ENCODE measurements at places on chromosomes 1 and 21.

DNA sequence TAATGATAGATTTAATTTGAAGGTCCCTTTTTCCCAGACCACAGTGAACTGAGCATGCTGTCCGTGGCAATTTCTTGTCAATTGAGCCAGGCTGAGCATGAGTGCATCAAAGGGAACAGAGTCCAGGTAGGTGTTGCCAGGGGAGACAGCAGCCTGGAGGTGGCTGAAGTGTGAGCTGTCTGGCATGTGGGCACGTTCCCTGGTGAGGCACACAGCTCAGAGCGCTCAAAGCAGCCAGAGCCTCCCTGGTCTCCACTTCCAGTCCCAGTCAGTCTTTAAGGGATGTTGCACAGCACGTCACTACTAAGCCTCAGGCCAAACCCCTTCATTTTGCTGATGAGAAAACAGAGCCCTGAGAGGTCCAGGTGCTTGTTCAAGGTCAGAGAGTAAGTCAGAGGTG, 251.4 kb downstream of the MATN1 start:
- DNase-seq: no peak

- DNase-seq: no peak
Observed at GRCh38 chr21:26377111-26377694, 195.9 kb downstream of the CYYR1 start.

DNA sequence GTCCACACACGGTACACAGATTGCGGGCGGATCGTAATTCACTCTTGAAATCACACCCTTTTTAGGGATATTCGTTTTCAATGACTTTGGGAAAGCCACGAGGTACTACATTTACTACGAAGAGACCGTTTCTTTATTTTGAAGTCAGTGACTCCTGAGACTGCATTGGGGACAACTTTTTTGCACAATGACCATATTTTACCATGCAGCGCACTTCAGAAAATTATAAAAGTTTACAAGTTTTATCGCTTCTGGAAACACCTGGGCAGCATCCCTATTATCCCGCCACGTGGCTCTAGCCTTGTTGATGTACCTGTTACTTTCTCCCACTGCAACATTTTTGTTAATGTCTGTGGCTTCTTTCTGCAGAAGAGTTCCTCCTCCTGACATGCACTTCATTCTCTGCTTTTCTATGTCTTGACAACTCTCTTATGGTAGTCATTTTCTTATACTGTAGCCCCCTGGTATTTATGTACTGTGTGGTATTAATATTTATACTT, 1.3 kb upstream of the AKT3 start:
- no peak for DNase-seq

DNA sequence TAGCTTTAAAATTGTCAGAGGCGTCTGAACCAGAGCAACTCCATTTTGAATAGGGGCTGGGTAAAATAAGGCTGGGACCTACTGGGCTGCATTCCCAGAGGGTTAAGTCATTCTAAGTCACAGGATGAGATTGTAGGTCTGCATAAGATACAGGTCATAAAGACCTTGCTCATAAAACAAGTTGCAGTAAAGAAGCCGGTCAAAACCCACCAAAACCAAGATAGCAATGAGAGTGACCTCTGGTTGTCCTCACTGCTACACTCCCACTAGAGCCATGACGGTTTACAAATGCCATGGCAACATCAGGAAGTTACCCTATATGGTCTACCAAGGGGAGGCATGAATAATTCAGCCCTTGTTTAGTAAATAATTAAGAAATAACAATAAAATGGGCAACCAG, 143.6 kb downstream of the GABPA start:
- DNase-seq: no peak

DNA sequence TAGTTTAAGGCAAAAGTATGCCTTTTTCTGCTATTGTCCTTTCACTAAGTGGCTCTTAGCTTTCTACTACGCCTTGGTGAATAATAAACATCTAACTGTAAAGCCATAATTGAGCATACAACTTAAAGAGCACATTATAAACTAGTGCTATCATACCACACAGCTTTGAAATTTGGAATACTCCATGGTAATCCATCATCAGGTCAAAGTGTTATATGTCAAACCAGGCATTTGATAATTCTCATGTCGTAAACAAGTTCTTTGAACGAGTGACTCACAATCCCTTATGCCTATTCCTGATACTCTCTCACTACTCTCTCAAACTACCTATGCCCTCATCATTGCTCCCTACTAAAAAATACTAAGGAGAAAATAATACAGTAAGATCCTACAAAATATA, 60.3 kb upstream of the FMN2 start:
- DNase-seq: peak; percentile 46

- no peak for DNase-seq
Observed at GRCh38 chr1:17728123-17728712, 26.9 kb upstream of the ACTL8 start.

GRCh38 chr1:89603651-89604413, 29.1 kb upstream of the LRRC8C start:
- peak; percentile 14 for DNase-seq

- DNase-seq: no peak
Observed at GRCh38 chr1:100382657-100383056, 30.4 kb downstream of the CDC14A start.

- DNase-seq: no peak
Observed at GRCh38 chr1:35881850-35882273, 1.1 kb upstream of the AGO1 start.

DNA sequence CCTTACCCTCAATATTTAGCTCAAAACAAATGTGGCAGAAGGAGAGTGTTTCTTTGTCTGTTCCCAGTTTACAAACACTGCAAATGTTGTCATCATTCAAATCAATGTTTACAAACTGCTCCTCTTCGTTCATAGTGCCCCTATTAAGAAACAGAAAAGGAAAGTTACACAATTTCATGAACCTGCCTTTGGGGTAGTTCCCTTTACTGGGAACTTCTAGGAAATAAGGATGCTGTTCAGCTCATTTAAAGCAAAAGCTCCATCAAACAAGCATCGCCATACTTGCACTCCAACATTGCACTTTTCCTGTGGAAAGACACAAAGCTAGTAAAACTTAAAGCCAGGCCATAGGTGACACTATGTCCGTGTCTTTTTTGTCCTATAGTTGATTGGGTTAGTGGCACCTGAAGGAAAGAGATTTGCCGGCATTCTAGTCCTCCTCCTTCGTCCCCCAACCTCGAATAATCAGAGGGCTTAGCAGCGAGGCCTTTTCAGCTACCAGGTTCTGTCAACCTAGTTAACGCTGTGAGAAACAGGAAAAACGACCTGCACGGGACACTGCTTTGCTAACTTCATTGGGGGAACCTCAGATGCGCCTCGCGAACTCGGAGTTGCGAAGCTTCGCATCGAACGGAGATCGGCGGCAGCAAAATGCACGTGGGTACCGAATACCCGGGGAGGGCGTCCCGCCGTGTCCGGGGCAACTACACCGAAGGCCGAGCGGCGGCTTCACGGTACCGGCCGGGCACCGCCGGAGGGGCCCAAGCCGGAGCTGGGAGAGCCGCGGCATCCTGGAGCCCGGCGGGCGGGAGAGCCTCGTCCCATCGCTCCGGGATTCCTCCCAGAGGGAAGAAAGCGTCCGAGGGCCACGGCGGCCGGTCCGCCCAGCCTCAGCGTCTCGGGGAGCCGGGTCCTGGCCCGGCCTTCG, 706 bp downstream of the C21orf91 start:
- DNase-seq: no peak

DNA sequence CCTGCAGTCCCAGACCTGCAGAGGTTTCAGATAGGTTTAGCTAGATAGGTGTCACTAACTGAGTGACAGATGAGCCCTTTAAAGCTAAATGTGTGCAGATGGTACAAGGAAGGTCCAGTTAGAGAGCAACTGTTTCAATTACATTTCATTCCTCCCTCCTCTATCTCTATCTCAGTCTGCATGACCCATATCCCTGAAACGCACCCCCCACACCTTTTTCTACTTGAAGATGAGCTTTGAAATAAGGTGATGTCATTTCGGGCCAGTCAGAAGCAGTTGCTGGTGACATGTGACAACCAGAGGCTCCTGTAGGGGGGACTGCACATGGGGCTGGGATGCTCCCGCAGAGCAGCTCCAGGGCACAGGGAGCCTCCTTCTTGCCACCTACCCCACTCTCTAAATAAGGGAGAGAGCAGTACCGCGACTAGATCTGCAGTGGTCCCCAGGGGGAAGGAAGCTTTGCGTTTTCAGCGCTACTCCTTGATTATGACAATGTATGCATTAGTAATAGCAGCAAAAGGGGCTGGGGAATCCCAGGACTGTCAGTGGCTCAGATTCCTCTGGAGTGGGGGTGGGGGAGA, 4.3 kb downstream of the ATP8B2 start:
- no peak for DNase-seq

DNA sequence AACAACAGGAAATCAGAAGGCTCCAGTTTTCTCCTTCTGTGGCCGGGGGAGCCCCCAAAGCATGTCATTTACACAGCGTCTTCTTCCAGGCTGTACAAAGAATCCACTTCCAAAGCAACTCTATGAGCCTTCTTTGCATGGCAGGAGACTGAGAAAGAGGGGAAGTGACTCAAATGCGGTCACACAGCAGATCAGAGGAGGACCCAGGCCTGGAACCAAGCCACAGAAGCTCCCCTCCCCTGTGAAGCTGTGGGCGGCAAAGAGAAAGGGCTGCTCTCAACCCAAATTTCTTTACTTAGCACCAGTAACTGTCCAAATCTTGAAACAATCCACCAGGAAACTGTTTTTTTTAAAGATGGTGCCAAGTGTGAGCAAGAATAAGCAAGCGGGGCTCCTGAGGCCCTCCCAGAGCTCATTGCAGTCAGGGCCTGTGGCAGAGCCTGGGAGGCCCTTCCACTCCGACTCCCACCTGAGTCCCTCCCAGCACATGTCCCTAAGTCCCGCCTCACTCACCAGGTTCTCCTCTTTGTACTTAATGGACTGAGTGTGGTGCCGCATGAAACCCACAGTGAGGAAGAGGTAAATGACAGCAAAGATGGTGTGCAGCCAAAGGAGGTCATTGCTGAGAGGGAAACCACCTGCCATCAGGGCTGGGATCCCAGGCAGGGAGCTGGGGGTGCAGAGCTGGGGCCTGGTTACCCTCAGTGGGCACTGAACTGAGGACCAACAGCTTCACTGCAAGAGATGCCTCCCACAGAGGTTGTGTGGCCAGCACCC, 15.9 kb downstream of the TMEM63A start:
- no peak for DNase-seq

DNA sequence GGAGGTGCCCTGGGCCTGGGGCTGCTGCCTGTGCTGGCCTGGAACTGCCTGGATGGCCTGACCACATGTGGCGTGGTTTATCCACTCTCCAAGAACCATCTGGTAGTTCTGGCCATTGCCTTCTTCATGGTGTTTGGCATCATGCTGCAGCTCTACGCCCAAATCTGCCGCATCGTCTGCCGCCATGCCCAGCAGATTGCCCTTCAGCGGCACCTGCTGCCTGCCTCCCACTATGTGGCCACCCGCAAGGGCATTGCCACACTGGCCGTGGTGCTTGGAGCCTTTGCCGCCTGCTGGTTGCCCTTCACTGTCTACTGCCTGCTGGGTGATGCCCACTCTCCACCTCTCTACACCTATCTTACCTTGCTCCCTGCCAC, 1.8 kb downstream of the GPR3 start:
- DNase-seq: no peak

DNA sequence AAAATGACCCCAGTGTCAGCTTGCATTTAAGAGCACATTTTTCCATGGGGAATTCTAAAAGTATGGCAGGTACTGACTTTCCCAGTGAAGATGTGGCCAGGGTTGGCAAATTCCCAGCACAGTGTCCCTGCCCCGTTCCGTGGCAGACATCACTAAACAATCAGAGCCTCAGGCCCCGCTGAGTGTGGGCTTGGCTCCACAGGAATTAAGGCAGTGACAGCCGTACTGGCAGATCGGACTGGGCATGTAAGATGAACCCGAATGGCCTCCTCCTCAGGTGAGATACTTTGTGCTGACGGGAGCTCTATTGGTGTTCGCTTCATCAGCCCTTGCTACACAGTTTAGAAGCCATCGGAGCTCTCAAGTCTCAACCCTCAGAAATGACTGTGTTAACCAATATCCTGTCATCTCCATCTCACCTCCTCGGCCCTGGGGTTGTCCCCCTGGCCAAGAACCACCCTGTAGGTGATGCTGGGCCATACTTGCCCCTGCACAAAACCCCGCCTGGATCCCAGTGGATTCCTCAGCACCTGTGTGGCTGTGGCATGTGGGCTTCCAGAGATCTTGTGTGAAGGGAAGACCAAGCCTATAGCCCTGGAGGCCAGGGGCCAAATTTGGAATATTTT, 29.0 kb upstream of the ABCG1 start:
- no peak for DNase-seq

- DNase-seq: peak; percentile 18
Observed at GRCh38 chr1:200438911-200439310, 29.1 kb upstream of the ZNF281 start.

DNA sequence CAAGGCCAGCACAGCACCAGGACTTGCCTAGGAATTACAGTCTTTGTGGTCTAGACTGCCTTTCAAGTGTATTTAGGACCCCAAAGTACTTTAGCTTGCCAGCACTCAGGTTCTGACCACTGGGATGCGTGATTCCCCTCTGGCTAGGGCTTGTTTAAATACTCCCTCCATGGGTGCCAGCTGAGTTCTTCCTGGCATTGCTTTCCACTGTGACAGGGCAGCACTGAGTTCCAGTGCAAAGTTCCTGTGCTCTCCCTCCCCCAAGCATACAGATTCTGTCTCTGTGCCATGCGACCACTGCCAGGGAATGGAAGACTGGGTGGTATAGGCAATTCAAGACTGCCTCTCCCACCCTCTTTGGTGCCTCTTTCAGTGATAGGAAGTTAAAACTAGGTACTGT, 45.9 kb downstream of the NIBAN1 start:
- no peak for DNase-seq

DNA sequence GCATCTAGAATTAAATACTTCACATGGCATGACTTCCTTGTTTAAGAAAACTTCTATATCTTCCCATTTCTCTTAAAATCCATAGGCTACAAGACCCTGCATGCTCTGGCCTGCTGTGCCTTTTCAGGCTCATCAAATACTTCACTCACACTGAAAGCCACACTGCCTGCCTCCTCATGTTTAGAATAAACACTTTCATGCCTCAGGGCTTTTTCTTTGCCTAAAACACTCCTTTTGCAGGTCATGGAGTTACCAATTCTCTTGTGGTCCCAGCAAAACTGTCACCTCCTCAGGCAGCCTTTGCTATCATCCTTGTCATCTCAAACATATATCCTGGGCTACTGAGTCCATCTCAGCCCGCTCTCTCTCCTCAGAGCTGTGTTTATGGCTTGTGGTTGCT, 5.5 kb downstream of the SGIP1 start:
- DNase-seq: no peak
